ENCODE measurements at places on chromosomes 3 and 15.

DNA sequence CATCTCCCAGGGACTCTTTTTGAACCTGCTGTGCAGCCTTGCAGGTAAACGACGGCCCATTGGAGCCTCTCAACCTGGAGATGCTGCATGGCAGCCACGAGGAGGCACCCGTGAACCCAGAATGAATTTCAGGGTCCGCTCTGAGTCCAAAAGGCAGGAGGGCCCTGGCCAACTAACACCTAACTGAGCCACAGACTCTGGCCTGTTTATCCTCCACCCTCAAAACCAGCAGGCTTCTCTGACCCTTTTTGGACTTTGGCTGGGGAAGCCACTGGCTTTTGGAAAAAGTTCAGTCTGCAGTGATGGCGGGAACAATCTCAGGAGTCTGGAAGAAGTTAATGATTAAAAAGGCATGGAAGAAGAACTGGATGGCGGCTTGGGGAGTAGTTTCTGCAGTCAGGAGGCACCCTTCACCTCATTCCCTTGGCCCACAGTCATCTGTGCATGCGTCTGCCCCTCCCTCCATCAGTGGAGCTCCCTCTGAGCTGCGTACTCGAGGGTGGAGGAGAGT, 4.1 kb downstream of the PXYLP1 start:
- DNase-seq: no peak

- no peak for DNase-seq
Observed at GRCh38 chr3:3074551-3075257, 35.5 kb downstream of the IL5RA start.

DNA sequence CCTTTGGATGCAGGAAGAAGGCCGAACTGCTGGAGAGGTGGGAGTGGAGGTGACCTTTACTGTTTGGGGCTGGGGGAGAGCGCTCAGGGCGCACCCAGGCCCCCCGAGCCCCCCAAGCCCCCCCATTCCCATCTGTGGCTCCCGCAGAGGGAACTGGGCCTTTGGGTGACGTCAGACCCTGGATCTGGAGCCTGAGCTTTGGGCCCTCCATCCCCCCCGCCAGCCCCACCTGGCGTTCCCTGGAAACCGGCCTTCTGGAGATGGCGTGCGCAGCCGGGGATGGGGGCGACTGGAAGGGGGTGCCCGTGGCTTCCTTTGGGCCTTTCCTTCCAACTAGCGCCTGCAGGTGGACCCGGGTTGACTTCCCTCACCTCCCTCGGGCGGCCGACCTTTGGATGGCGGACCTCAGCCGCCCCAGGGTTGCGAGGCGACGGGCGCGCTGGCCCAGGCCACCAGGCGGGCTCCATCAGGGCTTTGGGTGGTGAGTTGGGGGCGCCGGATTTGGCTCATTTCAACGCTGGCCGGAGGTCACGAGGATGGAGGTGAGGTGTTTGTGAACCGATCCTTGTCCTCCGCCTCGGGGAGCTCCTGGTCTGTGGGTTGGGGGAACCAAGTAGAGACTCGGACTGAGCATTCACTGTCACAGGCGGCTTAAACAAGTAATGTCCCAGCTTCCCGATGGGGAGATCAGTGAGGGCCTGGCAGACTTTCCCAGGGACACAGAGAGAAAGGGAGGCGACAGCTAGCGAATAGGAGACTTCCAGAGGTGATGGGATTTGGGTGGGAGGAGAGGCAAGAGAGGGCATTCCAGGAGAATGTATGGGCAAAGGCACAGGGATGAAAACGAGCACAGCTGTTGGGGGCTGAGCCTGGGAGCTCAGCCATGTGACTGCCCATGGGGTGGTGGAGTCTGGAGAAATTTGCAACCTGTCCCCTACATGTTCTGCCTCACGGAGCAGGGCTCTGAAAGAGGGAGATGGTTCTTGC, 709 bp downstream of the SCAMP5 start:
- DNase-seq: no peak

- no peak for DNase-seq
Observed at GRCh38 chr3:108462899-108463298, 47.5 kb downstream of the MYH15 start.

- DNase-seq: no peak
Observed at GRCh38 chr3:122623031-122623829, 45.8 kb downstream of the PARP15 start.

DNA sequence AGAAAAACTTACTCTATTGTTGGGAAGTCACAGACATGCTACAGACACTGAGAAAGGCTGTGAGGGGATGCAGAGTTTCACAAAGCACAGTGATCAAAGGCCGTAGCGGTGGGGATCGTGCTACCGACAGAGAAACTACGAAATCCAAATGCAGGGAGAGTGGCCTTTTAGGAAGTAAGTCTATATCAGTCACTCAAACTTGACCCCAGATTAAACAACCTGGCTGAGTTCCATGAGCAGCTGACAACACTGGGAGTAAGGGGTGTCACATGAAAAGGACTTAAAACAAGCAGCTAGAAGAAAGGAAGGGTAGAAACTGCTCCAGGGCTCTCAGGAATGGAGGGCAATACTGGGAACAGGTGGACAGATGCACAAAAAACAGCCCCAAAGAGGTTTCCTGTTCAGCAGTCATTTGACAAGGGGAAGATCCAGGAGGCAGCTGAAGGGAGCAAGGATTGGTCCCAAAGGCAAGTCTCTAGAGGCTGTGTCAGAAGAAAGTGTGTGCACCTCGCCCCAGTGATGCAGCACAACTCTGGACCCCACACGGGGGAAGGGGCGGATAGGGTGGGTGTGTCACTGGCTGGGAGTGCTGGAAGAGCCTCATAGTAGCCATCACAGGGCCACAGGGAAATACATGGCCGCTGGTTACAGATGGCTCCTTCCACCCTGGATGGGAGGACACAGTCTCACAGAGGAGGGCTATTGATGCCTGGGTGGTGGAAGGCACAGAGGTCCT, 20.3 kb upstream of the HDAC11 start:
- no peak for DNase-seq

GRCh38 chr15:87919064-87919463, 337.5 kb downstream of the NTRK3 start:
- no peak for DNase-seq

GRCh38 chr3:171564748-171565480, 104.7 kb upstream of the TNIK start:
- DNase-seq: no peak

DNA sequence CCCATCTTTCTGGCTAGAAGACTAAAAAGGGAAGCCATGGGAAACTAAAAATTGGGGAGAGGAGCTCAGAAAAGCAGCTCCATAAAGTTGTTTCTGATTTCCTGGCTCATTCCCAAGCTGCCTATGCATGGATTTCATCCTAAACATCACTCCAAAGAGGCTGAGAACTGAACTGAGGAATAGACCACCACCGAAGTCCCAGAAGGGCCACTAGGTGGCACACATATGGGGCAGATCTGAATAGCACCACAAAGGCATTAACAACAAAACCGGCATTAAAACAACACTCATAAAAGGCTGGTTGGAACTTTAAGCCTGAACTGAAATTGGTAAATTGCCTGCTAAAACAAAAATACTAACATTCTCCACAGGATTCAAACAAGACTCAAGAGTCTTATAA, 106.3 kb downstream of the PLD1 start:
- no peak for DNase-seq

- no peak for DNase-seq
Observed at GRCh38 chr15:27846722-27847395, 252.3 kb downstream of the OCA2 start.

DNA sequence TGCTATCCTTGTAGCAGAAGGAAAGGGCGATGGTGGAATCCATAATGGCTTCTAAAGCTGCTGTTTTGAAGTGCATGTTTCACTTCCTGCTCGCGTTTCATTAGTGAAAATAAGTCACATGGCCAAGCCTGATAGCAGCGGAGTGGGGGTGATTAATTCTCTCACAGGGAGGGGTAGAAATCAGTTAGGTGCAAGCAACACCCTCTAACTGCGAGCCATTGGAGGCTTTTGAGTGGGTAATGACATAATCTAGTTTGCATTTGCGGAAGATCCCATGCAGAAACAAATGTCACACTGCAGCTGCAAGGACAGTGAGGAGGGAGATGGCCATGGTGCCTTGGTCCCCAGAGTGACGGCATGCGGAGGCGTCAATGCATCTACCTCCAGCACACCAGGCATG, 41.1 kb downstream of the CACNA2D3 start:
- no peak for DNase-seq

DNA sequence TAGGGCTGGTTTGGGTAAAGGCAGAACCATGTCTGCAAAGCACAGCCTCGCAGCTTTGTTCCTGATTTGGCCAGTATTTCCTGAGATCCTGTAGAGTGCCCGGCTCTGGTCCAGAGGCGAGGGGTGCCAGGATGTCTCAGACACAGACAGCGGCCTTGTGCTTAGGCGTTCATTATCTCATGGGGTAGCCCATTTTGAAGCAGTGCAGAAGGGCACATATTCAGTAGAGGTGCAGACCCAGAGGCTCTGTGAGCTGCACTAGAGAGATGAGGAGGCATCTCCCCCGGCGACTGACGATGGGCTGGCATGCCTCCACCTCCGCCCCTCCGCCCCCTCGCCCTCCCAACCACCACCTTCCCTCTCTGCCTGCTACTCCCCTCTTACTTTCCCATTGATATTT, 170.3 kb downstream of the CHDH start:
- no peak for DNase-seq

GRCh38 chr3:108845709-108846293, 23.2 kb downstream of the TRAT1 start:
- no peak for DNase-seq

GRCh38 chr3:182811269-182811596, 17.9 kb downstream of the ATP11B start:
- DNase-seq: no peak

- no peak for DNase-seq
Observed at GRCh38 chr15:87080547-87080946, 1000.9 kb downstream of the AGBL1 start.

GRCh38 chr15:79193103-79193502, 89.4 kb upstream of the ANKRD34C start:
- no peak for DNase-seq

- DNase-seq: no peak
Observed at GRCh38 chr3:52225452-52226228, at the start of gene TLR9. TLR9 (minus strand) TSS chr3:52225645; CDS start chr3:52225529, 116 bp downstream.

- no peak for DNase-seq
Observed at GRCh38 chr3:81502236-81502635, 259.2 kb downstream of the GBE1 start.

DNA sequence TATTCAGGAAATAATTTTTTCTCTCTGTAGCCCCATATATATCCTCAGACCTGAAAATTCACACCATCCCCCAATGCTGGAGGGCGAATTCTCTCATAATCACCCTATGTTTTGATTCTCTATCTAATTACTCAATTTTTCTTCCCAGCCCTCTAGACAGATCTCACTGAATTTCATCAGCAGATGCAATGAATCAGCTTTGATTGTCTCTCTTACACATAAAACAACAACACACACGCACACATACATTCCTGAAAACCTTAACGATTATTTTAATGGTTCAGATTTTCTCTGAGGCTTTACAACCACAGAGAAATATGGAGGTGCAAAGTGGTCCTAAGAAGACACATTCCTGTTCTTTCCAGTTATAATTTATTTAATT, 11.1 kb downstream of the RBMS3 start:
- no peak for DNase-seq

Measured in stimulated activated CD4-positive, alpha-beta T cell treated with anti-CD3 and anti-CD28 coated beads, Interleukin-12 subunit alpha, Interleukin-12 subunit beta, amount 100 ng/mL, for 48 hours (primary cell).